Right ventricle myocardium superior (tissue), 1 donor: ENCODE measurements at places on chromosomes 7 and 10.

GRCh38 chr10:31619531-31620061 lies 300.6 kb downstream of the ZEB1 start:
- peak; percentile 59 for DNase-seq

DNA sequence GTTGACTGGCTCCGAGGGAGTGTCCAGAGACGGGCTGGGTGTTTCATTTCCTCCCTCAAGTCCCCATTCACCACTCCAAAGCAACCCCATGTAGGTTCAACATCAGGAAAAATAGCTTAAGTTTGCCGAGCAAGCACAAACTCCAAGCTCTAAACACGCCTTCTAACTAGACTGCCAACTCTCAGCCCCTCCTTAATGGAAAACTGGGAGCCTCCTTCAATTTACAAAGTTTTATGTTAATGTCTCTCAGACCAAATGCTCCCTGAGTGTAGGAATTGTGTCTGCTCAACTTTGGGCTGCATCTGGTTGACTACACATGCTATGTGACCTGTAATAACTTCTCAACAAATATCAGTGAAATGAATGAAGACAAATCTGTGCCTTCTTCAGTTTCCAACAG lies 87.5 kb downstream of the FAM204A start:
- DNase-seq: no peak

DNA sequence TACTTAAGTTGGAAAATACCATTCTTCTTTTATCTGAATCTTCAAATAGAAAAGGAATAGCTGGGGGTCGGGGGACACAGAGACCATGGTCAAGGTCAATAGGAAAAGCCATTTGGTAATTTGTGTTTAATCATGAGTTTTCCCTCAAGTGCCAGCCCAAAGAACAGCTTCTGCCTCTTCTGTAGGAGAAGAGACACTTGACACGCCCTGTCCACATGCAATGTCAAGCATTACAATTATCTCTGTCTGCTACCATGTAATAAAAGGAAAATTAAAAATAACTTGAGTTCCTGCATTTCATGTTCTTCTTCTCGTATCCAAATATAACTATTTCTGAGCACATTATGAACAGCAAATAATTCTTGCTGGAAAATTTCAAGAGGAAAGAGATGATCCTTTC lies 241.7 kb downstream of the IPMK start:
- DNase-seq: no peak

GRCh38 chr7:42625421-42625820 lies 286.4 kb downstream of the C7orf25 start:
- no peak for DNase-seq

DNA sequence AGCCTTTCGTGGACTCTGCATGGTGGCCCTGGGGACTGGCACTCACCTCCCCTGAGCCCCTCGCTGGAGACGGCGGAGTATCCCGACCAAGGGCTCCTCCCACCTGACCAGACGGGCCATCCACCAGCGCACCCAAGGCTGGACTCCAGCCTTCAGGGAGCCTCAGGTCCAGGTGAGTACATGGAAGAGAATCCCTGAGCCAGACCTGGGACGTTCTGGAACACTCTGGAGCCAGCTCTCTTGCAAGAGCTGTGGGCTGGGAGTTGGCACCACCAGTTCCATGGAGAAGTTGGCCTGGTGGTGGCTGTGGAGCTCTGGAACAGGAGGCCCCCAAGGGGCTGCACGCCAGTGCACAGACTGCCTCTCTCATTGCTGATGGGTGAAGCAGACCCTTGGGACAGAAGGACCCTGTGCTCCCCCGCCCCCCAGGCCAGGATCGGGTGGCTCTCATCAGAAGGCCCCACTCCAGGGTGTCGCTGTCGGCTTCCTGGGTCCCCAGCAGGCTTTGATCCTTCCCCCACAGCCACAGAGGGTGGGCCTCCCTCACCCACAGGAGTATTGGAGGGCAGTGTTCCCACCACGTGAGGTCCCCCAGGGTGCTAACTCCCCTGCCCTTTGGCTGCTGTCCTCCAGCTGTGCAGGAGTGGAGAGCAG lies 189.9 kb downstream of the EBF3 start:
- no peak for DNase-seq

DNA sequence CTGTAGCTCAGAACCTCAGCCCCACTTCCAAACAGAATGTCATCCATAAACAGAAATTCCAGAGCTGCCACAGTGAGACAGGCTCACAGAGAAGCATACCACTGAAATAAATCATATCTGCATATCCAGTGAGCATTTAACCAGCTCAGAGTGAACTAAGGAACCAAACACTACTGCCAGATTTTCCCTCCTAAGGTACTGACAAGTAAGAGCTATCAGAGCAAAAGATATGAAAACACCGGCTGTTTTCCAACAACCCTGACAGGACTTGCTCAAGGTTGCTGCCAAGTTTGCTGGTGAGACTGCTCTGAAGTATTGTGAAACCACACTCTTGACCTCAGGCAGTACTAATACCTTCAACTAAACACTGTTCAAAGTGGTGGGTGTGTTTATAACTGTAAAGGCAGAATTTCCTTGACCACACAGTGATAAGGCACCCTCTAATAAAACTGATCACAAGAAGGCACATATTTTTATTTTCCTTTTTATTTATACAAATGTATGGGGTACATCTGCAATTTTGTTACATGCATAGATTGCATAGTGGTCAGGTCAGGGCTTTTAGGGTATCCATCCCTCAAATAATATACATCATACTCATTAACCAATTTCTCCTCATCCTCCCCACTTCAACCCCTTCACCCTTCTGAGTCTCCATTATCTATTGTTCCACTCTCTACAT lies 18.3 kb downstream of the SGMS1 start:
- DNase-seq: no peak

GRCh38 chr7:47940088-47941013 lies 7.9 kb downstream of the PKD1L1 start:
- peak; percentile 59 for DNase-seq

- DNase-seq: no peak
Measured at GRCh38 chr7:91866599-91867148, 13.8 kb downstream of the MTERF1 start.

GRCh38 chr10:80443531-80443974 lies 10.6 kb upstream of the TSPAN14 start:
- DNase-seq: peak; percentile 50

DNA sequence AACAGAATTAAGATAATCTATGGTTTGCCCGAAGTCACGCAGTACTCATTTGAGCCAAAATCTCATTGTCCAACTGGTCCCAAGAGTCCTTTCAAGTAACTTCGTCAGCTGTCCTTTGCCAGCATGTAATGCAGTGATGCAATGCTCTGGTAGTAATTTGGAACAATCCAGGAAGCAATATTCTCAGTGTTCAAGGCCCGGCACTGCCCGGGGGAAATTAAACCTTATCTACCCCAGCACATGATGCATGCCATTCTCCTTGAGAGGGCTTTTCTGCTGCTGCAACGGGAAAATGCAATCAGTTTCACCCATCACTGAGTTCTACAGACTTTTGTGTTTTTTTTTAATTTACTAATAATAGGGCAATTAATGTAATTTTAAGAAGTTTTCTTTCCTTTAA lies 77.6 kb upstream of the NME8 start:
- no peak for DNase-seq

GRCh38 chr7:121344093-121344492 lies 15.3 kb downstream of the WNT16 start:
- no peak for DNase-seq

- DNase-seq: no peak
Measured at GRCh38 chr7:138842111-138842510, 44.1 kb upstream of the ATP6V0A4 start.

- DNase-seq: no peak
Measured at GRCh38 chr10:44908066-44908749, 2.9 kb upstream of the TMEM72 start.

DNA sequence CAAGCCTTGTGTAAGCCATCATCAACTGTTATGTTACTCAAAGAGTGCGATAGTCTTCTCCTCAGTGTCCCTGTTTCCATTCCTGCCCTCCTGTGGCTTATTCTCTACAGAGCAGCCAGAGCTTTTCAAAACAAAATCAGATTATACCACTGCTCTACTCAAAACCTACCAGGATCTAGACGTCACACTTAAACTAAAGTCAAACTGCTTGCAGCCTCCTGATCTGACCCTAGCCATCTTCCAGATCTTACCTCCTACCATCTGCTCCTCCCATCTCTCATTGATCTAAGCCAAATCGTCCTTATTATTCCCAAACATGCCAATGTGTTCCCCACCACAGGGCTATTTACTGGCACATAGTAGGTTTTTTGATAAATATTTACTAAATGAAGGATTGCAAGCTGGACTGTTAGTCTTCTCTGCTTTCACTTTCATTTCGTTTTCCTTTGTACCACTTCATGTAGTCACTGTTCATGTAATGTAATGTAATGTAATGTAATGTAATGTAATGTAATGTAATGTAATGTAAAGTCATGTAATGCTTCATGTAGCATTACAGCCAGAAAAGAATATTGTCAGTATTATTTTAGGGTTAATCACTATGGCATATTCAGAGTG lies 116.1 kb downstream of the GPR37 start:
- DNase-seq: no peak

GRCh38 chr10:12501324-12501723 lies 152.0 kb downstream of the CAMK1D start:
- no peak for DNase-seq

DNA sequence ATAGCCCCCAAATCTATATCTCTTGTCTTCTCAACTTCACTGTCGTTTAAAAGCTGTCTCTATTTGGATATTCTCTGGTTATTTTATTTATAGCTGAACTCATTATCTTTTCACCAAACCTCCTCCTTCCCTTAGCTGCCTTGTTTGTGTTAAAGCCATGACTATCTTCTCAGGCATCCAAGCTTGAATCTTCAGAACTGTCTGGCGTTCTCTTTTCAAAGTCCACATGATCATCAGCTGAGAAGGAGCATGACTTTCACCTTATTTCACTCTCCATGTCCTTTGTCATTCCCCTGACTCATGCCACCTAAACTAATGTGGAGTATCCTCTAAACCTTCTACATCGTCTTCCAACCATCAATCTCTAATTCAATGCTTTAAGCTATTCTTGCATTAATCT lies 5.7 kb upstream of the GLCCI1 start:
- no peak for DNase-seq

GRCh38 chr10:18647945-18648344 lies 3.4 kb downstream of the NSUN6 start:
- no peak for DNase-seq

GRCh38 chr7:151181011-151181431 lies 6.0 kb downstream of the ASB10 start:
- no peak for DNase-seq

DNA sequence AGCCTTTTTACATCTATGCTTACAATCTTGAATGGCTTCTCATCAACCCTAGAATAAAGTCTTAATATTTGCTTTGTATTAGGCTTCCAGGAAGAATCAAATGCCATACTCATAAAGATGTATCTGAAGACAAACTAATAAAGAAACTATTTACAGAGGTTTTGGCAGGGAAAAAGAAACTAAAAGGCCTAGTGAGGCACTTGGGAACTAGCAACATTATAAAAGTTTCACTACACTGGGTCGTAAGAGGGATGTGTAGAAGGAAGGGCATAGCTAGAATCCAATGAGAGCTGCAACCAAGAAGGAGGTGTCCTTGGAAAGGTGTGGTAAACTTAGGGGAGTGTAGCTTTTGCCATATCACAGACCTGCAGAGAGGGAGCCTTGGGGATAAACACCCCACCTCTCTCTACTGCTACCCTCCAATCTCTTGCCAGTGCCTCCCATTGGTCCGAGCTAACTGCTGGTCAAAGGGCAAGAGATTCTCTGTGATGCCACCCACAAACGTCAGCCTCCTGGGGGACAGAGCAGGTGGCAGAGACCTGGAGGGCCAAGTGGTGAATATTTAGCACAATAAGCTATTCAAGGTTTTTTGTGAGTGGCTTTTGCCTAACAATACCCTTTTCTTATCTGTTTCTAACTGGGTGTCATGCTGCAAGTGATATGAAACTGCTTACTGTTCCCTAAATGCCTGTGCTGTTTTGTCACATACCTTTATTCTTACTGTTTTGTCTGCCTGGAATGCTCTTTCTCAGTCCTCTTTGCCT lies 60.7 kb downstream of the CPED1 start:
- no peak for DNase-seq

DNA sequence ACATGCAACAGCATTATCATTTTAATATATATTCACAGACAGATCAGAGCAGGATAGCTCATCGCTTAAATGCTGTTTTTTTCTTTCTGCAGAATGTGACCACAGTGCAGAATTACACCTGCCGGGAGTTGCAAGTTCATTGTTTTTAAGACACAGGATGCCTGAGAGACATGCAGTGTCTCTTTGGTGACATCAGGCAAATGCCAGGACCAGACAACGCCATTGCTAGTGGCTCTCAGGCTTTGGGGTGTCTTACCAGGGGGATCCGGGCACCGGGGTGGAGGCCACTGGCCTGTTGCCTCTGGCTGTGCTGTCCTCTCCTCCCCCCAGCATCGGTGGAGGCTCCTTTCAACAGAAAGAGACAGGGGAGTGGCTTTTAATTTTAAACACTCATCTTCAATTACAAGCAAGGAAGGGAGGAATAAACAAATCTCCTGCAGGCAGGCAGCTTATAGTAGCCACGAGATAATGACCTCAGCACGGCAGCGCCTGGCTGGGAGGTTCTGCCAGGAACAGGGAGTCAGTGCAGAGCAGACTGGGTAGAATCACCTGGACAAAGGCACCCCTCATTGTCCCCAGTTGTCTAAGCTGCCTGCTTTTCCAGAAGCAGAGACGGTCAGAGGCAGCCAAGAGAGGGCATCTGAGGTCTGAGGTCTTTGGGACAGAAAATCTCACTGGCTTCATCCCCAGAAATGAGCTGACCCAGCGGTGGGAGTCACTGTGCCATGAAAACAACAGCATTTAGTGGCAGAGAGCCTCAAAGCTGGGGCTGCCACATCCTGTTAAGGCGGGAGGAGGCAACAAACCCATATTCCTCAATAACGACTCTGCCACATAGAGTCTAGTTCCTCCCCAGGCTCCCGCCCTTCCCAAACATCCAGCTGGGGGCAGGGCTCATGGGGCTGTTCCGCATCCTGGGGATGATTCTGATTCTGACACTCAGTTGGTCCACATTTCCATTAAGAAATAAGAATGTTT lies 148.4 kb downstream of the TCERG1L start:
- DNase-seq: no peak

GRCh38 chr10:125691160-125691981 lies 8.4 kb upstream of the TEX36 start:
- DNase-seq: no peak

- no peak for DNase-seq
Measured at GRCh38 chr7:42315631-42316030, 78.6 kb upstream of the GLI3 start.

- DNase-seq: no peak
Measured at GRCh38 chr7:43591558-43592180, 8.8 kb downstream of the STK17A start.

DNA sequence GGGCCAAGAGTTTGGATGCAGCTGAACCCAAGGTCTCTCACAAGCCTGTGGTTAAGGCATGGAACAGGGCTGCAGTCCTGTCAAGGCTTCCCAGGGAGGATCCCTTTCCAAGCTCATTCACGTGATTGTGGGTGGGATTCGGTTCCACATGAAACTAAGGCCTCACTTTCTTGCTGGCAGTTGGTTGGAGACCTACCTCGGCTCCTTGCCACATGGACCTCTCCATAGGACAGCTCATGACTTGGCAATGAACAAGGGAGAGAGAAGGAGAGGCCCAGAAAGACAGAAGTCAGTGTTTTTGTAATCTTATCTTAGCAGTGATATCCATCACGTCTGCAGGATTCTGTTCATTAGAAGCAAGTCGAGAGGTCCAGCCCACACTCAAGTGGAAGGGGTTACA lies 583.8 kb downstream of the LRMDA start:
- DNase-seq: no peak
